NAMALWA (cell line): ENCODE measurements at places on chromosomes 2 and 18.

DNA sequence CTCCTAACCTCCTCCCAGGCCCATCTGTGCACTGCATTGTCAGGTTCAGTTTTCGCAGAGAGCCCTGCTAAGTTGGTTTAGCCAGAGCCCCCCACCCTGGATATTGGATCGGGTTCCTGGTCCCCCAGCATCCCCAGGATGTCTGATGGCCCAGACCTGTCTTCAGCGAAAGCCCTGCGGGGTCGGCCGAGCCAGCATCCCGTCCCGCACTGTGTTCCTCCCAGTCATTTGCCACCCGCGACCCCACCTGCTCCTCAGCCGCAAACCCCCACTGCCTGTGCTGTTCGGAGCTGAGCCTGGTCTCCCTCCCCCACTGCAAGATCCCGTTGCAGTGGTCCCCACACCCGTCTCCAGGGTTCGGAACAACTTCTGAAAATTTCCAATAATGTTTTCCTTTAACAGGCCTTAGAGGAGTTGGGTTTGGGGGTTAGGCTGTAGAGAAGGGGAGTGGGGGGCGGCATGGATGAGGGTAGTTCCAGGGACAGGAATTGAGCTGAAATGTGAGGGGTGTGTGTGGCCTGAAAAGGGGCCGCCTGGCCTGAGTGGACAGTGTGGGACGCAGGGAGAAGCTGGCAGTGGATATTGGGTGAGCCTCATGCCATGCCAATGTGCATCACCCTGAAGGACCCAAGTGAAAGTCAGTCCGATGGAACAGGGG is 1.6 kb upstream of the COPS9 start:
- no peak for DNase-seq

DNA sequence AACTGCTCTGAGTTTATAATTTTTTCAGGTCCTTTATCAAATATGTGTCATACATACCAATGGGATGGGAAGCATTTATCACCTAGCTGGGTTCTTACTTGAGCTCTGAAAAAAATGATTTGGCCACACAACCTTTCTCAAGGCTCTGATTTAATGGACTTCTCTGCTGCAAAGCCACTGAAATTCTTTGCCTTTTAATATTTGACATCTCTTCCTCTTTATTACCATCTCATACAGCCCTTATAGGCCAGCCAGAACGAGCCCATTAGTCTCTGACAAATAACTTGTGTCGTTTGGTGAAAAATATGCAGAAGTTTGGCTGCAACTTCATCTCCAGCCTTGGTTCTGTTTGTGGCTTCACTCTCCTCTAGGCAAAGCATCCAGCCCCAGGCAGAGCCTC is 249.1 kb downstream of the ATAD2B start:
- no peak for DNase-seq

DNA sequence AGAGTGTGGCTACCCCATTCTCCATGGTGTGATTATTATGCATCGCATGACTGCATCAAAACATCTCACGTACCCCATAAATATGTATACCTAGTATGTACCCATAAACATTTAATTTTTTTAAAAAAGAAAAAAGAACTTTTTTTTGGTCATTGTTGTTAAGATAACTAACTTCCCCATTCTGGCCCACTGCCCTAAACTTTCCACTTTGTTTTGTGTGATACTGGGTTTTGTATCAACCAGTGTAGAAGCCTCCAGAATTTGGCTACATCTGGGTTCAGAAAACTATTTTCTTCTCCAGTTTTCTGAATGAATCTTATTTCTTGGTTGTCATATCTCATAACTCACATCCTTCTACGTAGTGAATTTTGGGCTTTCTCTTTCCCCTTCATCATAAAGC is 62.3 kb upstream of the NABP1 start:
- no peak for DNase-seq

- no peak for DNase-seq
Measured at GRCh38 chr2:82139979-82140611, 1835.5 kb upstream of the LRRTM1 start.

- no peak for DNase-seq
Measured at GRCh38 chr18:69128566-69128965, 272.1 kb upstream of the DOK6 start.

GRCh38 chr2:36951574-36951973 is 14.8 kb downstream of the STRN start:
- DNase-seq: no peak

GRCh38 chr2:172588931-172589330 is 33.0 kb downstream of the PDK1 start:
- no peak for DNase-seq

GRCh38 chr2:85601771-85602475 is 575 bp downstream of the TMEM150A start:
- DNase-seq: no peak

DNA sequence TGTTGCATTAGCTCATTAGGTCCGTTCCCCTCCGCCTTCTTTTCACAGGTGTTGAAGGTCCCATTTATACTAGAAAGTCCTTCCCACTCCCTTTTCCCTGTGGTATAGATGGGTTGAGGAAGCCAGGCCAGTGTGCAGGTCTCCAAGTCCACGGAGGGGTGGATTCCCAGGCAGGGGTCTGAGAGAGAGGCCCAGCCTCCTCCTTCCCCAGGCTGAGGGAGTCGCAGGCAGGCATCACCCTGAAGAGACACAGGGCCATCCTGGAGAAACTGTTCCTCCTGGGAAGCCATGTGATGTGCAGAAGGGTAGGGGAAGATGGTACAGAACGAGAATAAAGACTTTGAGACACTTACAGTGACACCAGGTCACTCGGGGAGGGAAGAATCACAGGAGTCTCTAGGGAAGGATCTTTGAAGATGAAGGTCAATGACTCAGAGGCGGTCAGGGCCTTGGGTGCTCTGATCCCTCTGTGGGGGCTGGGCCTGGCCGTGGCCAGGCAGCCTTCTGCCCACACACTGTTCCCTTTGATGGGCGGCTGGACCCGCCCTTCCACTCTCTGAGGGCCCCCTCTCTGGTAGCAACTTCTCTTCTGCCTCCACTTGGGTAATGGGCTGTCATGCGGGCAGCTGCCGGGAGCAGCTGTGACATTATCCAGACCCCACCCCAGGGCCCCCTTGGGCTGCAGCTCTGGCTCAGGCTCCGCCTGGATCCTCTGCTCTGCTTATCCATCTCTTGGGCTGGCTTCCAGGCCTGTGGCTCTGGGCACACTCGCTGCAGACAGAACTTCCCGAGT is 45.1 kb downstream of the RHOB start:
- no peak for DNase-seq

- no peak for DNase-seq
Measured at GRCh38 chr2:106106622-106107508, 87.2 kb downstream of the UXS1 start.

GRCh38 chr18:80145196-80145804 is 36.2 kb downstream of the ADNP2 start:
- DNase-seq: no peak

DNA sequence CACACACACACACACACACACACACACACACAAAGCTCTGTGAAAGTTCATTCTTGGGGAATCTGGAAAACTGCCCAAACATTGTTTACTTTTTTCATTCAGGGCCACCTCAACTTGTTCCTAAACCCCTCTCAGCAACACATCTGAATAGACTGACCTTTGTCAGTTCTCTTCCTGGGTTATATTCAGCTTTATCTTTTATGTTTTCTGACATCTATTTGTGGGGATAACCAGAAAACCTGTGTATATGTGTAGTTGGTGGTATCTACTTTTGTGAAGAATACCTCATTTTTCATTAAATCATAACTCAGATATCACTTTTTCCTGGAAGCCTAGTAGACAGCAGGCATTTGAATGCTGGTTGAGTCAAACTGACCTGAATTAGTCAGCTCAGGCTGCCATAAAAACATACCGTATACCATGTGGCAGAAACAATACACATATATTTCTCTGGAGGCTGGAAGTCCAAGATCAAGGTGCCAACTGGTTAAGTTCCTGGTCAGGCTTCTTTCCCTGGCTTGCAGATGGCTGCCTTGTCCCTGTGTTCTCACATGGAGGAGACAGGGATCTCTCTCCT is 11.0 kb upstream of the RNF144A start:
- DNase-seq: no peak

- DNase-seq: no peak
Measured at GRCh38 chr2:68750592-68751396, 16.2 kb downstream of the ARHGAP25 start.

- DNase-seq: no peak
Measured at GRCh38 chr18:52850031-52850560, 510.1 kb downstream of the DCC start.

- no peak for DNase-seq
Measured at GRCh38 chr2:64124571-64124970, 19.6 kb downstream of the PELI1 start.

GRCh38 chr2:63023444-63023843 is 27.2 kb upstream of the OTX1 start:
- peak; percentile 75 for DNase-seq

DNA sequence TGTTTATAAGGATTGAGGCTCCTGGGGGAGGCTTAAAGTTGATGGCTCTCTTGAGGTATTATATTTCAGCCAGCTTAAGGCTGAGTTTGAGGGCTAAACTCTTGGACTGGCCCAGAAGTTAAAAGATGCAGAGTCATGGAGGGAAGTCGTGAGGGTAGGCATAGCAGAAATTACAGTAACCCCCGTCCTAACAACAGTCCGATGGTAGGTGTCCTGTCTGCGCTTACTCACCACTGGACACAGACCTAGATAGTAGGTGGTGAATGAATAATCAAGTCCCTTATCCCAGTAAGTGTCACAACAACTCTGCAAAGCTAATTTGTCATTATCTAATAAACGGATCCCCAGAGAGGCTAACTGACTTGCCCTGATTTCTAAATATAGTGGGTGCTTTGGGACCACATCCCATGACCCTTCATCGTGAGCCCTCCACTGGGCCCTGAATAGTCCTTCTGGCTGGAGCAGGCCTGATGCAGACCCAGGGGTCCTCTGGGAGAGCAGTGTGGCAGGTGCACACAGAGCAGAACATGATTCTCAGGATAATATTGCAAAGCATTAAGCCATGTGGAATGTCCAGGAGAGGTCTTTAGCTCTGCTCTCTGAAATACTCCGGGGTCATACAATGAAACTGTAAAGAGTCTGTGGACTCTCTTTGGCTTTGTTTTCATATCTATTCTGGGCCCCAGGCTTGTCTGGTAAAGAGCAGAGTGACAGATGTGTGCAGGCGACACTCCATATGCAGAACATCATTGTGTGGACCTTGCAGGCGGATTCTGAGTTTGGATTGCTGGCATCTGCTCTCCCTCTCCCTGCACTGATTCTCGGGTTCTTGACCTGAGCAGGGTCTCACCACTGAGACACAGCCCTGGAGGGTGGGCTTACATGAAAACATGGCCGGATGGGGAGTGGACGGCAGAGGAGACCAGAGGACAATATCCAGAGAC is 98.1 kb downstream of the RNF144A start:
- no peak for DNase-seq

- no peak for DNase-seq
Measured at GRCh38 chr2:128172191-128172590, 81.2 kb downstream of the UGGT1 start.

DNA sequence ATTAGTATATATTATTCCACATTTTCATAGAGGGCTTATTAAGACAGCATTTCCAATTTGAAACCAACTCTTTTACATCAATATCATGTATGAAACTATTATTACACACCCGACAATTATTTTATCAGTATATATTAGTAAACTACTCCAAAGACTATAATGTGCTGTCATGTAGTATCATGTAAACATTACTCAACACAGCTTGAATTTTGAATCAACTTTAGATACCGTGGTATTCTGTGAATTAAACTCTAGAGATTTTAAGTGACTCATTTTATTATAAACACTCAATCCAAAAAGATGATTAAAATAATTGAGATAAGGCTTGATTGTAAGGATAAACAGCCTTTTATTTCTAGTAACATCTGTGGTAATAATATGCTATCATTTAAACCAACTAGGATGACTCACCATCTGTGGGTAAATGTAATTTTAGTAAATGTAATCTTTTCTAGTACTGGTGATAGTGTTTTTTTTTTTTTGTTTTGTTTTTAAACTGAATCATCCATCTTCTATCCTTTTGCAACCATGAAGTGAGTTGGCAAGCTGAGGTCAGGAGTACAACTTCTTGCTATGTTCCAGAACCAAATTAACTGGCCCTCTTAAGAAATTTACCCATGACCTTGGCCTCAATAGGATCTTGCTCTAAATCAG is 144.3 kb upstream of the SMAD7 start:
- no peak for DNase-seq

DNA sequence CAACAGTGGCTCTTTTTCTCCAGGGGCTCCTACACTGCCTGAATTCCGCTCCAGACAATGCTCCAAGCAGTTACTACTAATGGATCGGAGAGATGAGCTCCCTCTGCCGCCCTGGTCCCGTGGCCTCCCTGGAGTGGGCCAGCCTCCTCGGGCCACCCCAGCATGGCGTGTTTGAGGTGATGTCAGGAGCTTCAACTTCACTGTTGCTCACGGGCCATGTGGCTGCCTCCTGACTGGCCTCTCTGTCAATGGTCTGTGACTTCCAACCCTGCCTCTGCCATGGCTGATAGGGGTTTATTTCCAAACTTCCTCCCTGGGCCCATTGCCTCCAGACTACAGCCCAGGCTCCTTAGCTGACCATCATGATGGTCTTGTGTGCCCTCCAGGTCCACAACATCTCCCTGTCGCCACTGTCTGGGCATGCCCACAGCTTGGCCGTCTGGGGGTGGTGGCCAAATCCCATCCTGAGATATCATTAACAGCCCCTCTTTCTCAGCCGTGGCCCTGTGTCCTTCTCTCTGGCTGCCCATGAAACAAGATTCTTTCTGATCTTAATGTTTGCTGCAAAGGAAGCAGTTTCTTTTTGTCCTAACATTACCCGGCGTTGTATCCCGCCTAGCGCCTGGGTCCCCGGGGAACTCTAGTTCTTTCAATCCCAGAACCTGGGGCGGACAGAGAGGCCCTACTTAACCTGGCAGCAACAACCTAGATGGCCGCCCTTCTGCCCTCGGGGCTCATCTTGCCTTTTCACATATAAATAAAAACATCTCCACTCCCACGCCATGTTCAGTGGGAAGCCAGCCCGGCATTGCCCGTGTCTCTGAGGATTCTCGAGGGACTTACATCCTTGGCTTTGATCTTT is 38.1 kb downstream of the ATOH8 start:
- DNase-seq: no peak

DNA sequence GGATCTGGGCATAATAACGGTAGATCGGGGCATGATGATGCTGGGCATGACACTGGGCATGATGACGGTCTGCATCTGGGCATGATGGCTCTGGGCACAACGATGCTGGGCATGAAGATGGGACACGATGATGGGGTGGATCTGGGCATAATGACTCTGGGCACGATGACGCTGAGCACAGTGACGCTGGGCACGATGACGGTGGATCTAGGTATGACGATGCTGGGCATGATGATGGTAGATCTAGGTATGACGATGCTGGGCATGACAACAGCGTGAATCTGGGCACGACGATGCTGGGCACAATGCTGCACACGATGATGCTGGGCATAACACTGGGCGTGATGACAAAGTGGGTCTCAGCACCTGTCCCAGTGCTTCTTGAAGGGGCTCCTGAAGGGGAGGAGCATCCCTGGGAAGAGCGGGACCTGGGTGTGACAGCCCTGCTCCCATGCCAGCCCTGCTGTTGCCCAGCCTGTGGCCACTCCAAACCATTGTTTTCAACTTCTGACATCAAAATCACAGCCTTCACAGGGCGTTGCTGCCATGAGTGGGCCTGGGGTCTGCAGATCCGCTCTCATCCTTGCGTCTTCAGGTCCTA is 30.4 kb upstream of the ALLC start:
- no peak for DNase-seq
